Endothelial cell (in vitro differentiated cells): ENCODE measurements at places on chromosomes 11 and 22. TPM values are rescaled to one million over a fixed set of nuclear protein-coding genes. Genes with fewer than 3 reads are reported as not detected.
A peak's percentile ranks its signal among the peaks of the same experiment; 100 is the strongest.

DNA sequence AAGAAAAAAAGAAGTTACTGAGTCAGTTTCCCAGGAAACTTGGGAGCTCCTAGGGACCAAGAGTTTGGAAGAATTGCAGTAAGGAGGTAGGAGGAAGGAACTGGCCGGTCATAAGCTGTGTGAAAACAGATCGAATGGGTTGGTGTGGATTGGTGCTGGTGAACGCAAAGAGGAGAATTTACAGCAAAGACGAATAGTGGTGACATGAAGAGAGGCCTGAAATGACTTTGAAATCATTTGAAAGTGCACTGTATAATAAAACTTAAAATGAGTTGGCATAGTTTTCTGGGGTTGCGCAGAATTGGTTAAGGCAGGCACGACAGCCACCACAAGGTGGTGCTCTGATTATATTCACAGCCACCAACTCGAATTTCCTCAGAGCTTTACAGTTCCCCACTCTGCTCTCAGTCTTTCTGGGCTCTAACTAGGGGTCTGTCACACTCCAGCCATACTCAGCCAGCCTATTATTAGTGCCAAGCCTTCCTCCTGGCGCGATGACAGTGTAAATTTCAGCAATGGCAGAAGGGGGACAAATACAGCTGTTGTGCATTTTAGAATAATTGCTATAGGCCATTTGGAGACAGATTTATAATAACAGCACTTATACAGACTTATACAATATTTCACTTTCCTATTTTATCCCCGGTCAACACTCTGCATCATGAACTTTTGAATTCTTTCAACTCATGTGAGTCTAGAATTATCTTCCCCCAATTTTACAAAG, 8.3 kb upstream of the HTR3B start:
- peaks cover 2% of the 10 kb centered on the region for H3K27me3 ChIP-seq
- H3K36me3 ChIP-seq: no peaks in the 10 kb centered on the region
- no peak overlapping the region for H3K4me3 ChIP-seq
- DNase-seq: peak; percentile 47
- no peak overlapping the region for H3K27ac ChIP-seq

GRCh38 chr22:36977401-36977861, 41.8 kb downstream of the TST start:
- H3K27ac ChIP-seq: no peak overlapping the region
- peak; percentile 59 for DNase-seq
- no peaks in the 10 kb centered on the region for H3K4me1 ChIP-seq
- peaks cover 2% of the 10 kb centered on the region for H3K27me3 ChIP-seq
- H3K36me3 ChIP-seq: no peaks in the 10 kb centered on the region
- H3K4me3 ChIP-seq: no peak overlapping the region

DNA sequence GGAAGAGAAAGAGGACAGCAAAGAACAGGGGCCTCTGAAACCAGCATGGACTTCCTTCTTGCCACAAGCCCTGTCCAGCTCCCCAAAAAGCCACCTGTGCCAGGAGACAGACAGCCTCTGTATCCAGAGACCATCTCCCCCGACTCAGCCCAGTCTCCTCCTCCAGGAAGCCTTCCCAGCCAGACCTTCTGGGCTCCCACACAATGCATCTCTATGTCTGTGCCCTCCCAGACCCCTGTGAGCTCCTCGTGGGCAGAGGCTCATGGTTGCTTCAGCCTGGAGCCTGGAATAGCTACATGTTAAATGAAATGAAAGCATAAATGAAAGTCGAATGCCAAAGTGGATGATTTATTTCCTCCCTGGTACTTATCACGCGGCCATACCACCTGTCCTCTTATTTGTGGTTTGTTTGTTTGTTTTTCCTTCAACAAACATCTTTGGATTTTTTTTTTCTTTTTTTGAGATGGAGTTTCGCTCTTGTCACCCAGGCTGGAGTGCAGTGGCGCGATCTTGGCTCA, 7.3 kb upstream of the ARAP1 start:
- no peak overlapping the region for H3K4me3 ChIP-seq
- H3K36me3 ChIP-seq: peaks cover 21% of the 10 kb centered on the region
- no peak for DNase-seq
- H3K27ac ChIP-seq: no peak overlapping the region
- no peaks in the 10 kb centered on the region for H3K4me1 ChIP-seq
- peaks cover 4% of the 10 kb centered on the region for H3K27me3 ChIP-seq

DNA sequence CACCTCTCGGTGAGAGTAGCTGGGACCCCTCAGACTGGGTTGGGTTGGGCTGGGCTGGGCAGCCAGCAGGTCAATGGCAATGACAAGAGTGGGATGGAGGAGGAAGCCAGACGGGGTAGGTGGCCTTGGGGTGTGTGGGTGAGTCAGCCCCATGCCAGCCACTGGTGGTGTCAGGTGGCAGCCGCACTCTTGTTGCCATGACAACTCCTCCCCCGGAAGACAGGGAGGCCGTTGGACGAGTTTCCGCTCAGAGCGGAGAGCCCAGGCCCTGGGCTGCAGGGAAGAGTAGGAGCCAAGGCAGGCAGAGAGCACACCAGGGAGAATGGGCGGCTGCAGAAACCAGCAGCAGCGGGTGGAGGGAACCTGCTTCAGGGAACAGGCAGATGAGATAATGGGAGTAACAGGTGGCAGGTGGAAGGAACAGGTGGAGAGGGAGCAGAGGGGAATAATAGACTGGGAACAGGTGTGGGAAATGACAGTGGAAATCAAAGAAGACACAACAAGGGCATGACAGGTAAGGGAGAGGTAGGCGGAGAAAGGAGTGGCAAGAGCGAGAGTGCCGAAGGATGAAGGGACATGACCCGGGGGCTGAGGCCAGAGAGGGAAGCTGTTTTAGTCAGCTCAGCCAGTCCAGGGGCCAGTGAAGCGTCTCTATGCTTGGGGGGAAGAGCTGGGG, 8.7 kb downstream of the SPTBN2 start:
- H3K27me3 ChIP-seq: peaks cover 21% of the 10 kb centered on the region
- peak overlapping the region; percentile 89 for H3K27ac ChIP-seq
- H3K4me1 ChIP-seq: peaks cover 44% of the 10 kb centered on the region
- DNase-seq: peak; percentile 59
- H3K4me3 ChIP-seq: peak overlapping the region; percentile 44
- peaks cover 4% of the 10 kb centered on the region for H3K36me3 ChIP-seq

DNA sequence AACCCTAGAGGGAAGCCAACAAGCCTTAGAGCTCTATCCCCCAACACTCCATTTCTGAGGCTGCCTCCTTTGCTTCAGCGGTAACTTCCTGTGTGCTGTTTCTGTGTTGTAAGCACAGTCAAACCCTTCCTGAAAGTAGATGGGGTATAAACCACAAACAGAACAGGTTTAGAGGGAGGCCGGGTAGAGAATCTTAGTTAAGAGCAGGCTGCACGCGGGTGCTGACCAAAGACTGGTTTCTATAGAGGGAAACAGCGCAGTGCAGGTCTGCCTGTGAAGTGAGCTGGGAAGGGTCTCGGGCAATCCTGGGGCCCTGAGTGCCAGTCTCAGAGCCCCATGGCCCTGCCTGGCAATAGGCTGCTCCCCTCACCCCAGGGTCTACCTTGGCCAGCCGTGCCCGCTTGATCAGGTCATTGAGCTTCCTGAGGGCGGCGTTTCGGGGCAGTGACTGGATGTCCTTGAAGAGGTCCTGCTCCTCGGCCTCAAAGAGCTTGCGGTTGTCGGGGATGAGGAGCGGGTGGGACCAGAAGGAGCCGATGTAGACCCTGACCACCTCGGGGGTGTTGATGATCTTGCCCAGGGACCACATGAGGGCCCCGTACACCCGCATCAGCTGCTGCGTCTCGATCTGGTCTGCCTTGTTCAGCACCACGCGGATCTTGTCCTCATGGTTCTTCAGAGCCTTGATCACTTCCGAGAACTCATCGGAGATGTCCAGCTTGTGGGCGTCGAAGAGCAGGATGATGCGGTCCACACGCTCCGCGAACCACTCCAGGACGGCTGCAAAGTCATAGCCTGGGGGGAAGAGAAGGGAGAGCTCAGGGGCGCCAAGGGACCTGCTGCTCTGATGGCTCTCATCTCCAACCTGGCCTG, 15.3 kb upstream of the CDC42BPG start:
- H3K27ac ChIP-seq: peak overlapping the region; percentile 67
- peaks cover 13% of the 10 kb centered on the region for H3K36me3 ChIP-seq
- peak overlapping the region; percentile 71 for H3K4me3 ChIP-seq
- DNase-seq: no peak
- peaks cover 14% of the 10 kb centered on the region for H3K4me1 ChIP-seq

GRCh38 chr11:116832350-116833290, 2.9 kb downstream of the APOC3 start:
- H3K4me1 ChIP-seq: peaks cover 4% of the 10 kb centered on the region
- no peak overlapping the region for H3K4me3 ChIP-seq
- H3K27ac ChIP-seq: no peak overlapping the region
- no peak for DNase-seq
- no peaks in the 10 kb centered on the region for H3K36me3 ChIP-seq
- no peaks in the 10 kb centered on the region for H3K27me3 ChIP-seq

DNA sequence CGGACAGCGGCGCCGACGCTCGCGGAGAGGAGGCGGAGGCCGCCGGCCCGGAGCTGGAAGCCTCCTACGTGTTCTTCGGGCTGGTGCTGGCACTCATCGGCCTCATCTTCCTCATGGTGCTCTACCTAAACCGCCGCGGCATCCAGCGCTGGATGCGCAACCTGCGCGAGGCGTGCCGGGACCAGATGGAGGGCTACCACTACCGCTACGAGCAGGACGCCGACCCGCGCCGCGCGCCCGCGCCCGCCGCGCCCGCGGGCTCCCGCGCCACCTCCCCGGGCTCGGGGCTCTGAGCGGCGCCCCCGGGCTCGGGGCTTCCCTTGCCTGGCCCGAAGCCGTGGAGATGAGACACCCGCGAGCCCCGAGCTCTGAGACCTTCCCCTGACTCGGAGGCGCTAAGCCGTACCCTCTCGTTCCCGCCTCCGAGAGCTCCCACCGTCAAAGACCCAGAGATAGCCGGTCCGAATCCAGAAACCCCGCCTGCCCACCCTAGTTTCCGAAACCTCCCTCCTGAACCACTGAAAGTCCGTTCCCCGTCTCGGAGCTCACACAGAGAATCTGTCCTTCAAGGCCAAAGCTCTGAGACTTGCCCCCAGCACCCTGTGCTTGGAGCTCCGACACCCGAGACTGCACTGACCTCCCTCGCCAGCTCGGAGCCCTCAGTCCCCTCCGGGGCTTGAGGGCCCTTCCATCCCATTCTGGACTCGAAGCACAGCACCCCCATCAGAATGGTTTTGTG, 1.5 kb downstream of the TPBGL start:
- peaks cover 4% of the 10 kb centered on the region for H3K36me3 ChIP-seq
- H3K27ac ChIP-seq: no peak overlapping the region
- peak overlapping the region; percentile 88 for H3K4me3 ChIP-seq
- no peak for DNase-seq
- peaks cover 17% of the 10 kb centered on the region for H3K4me1 ChIP-seq
- H3K27me3 ChIP-seq: peaks cover 20% of the 10 kb centered on the region

GRCh38 chr11:122784325-122784955, 53.9 kb upstream of the CRTAM start:
- H3K27ac ChIP-seq: no peak overlapping the region
- H3K4me3 ChIP-seq: no peak overlapping the region
- H3K27me3 ChIP-seq: peaks cover 8% of the 10 kb centered on the region
- peaks cover 23% of the 10 kb centered on the region for H3K4me1 ChIP-seq
- peaks cover 20% of the 10 kb centered on the region for H3K36me3 ChIP-seq

GRCh38 chr22:38941488-38941987, 15.9 kb upstream of the APOBEC3A start:
- no peak overlapping the region for H3K27ac ChIP-seq
- peaks cover 4% of the 10 kb centered on the region for H3K27me3 ChIP-seq
- no peak for DNase-seq
- H3K36me3 ChIP-seq: no peaks in the 10 kb centered on the region
- no peak overlapping the region for H3K4me3 ChIP-seq

- peaks cover 3% of the 10 kb centered on the region for H3K27me3 ChIP-seq
Observed at GRCh38 chr11:71987521-71987920, 11.2 kb upstream of the IL18BP start.

DNA sequence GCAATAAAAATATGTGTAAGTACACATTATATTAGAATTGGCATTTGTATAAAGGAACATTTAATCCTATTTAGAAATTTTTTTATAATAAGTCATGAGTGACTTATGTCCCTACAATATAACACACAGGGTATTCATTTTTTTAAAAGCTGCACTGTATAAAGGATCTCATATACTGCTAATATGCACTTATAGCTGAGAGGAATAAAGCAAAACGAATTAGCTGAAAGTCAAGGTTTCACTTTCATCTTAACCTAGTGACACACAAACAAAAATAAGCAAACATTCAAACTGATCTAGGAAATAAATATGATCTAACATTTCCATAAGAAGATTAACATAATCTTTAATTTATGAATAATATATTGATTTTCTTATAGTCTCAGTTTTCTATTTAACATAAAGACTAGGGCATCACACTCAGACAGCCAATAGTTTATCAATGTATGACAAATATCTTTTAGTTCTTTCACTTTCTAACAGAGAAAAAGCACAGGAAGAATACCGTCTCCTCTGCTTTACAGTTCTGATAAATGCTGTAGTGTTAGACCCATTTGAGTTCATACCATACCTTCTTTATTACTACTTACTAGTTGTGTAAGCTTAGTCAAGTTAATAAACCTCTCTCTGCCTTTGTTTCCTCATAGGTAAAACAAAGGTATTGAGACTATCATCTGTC, 42.9 kb downstream of the DCDC1 start:
- H3K4me3 ChIP-seq: no peak overlapping the region
- H3K27ac ChIP-seq: no peak overlapping the region
- H3K36me3 ChIP-seq: no peaks in the 10 kb centered on the region
- DNase-seq: no peak
- no peaks in the 10 kb centered on the region for H3K27me3 ChIP-seq
- H3K4me1 ChIP-seq: no peaks in the 10 kb centered on the region

- DNase-seq: no peak
- no peak within 1 kb of the TSS for H3K27ac ChIP-seq
- no peaks in the 10 kb centered on the region for H3K4me1 ChIP-seq
- H3K27me3 ChIP-seq: no peaks in the 10 kb centered on the region
Observed at GRCh38 chr11:60396382-60396781, at the start of gene MS4A14. Gene MS4A14 (plus strand): TSS chr11:60396459. CDS start chr11:60396579, 120 bp downstream.

DNA sequence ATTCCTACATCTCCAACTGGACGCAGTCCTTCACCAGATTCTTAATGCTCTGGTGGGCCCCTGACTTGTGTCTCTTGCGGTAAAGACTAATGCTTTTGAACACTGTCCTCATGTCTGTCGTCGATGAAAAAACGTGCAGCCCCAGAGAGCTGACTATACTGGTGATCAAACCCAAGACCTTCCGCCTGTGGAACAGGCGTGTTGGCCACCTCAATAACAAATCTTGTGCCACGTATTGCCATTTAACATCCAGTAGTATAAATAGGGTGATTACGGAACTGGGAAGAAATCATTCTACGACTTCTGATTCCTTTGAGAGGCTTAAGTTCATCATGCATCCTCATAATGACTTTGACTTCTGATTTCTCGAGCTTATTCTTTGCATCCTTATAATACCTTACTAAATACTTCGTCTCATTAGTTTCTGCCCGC, 45.6 kb downstream of the OR4D9 start:
- H3K36me3 ChIP-seq: peaks cover 4% of the 10 kb centered on the region
- H3K4me3 ChIP-seq: peak overlapping the region; percentile 72
- peaks cover 32% of the 10 kb centered on the region for H3K27me3 ChIP-seq
- no peak for DNase-seq
- H3K27ac ChIP-seq: peak overlapping the region; percentile 27
- peaks cover 33% of the 10 kb centered on the region for H3K4me1 ChIP-seq

GRCh38 chr22:46846150-46846831, 83.8 kb downstream of the TBC1D22A start:
- H3K4me1 ChIP-seq: peaks cover 2% of the 10 kb centered on the region
- peaks cover 5% of the 10 kb centered on the region for H3K27me3 ChIP-seq
- no peak overlapping the region for H3K4me3 ChIP-seq
- no peak for DNase-seq
- peaks cover 12% of the 10 kb centered on the region for H3K36me3 ChIP-seq

FXYD6 gene
- total RNA-seq: 18.1 TPM

TRIM22 gene
- 1.2 TPM for total RNA-seq

RCOR2 gene
- 9.3 TPM for total RNA-seq

OR51B2 gene
- total RNA-seq: not detected

SLC22A9 gene
- not detected for total RNA-seq
